NCI-H187 treated with DMSO at 0.1 percent for 48 hours (cell line): ENCODE measurements at places on chromosomes 16 and 17.

- no peak for DNase-seq
Observed at GRCh38 chr16:72210072-72210471, 38.1 kb upstream of the PMFBP1 start.

GRCh38 chr16:63037761-63038396 is 1001.6 kb upstream of the CDH8 start:
- no peak for DNase-seq

DNA sequence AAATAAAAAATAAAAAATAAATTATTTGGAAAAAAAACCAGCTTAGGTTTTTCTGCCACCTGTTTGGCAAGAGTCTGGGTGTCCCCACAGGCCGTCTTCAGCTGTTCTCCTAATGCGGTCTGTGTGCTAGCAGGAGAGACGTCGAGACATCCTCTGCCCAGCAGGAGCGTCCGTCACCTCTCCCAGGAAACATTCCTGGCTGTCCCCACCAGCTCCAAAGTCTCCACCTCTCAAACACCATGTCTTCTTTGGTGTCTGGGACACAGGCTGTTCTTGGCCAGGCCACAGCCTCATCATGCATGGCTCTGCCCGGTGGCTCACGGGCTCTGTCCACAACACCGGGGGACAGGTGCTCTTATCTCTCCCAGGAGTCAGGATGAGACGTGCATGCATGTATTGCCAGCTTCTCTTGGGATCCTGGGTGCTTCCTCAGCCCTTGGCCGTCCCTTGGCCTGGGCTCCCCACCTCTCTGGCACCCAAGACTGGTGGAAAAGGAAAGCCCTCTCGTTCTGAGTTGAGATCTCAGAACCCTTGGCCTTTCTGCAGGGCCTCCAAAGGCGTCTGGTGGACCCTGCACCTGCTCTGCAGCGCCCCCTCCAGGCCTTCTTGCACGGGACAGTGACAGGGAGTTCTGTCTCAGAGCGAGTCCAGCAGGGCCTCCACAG is 84.9 kb upstream of the CBX4 start:
- DNase-seq, result no peak

- DNase-seq, result peak; percentile 42
Observed at GRCh38 chr17:40121181-40122135, at the start of gene MSL1. MSL1 (plus strand) TSS chr17:40121971; CDS start chr17:40122613, 642 bp downstream.

DNA sequence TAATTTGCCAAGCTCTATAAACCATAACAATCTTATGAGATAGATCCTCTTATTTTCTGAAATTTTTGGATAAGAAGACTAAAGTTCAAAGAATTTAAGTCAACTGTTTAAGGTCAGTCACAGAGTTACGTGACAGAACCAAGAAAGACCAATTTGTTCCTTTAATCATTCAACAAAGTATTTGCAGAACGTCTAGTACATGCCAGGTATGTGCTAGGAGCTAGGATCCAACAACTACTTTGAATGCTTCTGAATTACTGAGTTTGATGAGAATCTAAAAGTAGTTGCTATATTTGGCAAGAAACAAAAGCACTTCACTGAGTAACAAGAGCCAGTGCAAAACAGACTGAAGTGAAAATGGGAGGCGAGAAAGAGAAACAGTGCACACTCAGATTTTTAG is 15.0 kb downstream of the GLOD4 start:
- DNase-seq, result no peak

DNA sequence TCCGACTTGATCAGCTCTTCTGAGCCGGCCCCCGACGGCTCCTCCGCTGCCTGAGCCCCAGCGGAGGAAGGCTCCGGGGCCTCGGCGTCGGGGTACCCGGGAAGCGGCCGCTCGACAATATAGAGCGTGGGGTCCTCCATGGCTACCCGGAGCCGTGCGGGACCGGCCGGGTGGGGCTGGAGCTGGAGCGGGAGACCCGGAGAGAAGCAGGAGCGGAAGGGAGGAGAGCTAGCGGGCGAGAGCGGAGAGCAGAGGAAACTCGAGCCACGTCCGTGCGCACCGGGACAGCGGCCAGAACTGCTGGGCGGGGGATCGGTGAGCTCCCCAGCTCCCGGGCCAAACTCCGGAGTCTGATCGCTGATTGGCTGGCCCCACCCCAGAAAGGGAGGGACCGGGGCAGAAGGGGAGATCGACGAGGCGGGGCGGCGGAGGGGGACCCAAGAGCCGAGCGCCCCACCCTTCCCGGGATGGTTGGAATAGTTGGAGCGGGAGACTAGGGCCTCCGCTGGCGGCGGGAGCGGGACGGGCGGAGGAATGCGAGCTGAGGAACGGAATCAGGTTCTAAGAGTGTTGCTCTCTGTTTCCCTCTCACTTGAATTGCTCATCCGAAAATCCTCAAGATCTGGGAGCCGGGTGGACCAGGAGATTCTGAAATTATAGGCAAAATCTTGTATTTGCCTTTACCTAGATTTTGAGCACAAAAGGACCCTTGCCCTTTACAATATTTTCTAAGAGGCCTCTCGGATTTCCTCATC is at the start of gene CAVIN1:
Gene CAVIN1 (minus strand): TSS at position 299 of the 755 bp plus-strand sequence. CDS start 159 bp downstream, at position 140.
- no peak for DNase-seq

GRCh38 chr17:46043606-46044005 is 44.6 kb downstream of the STH start:
- peak; percentile 8 for DNase-seq

GRCh38 chr16:66988197-66988788 is at the start of gene CES4A:
CES4A (plus strand) TSS chr16:66988589; CDS start chr16:66988773, 184 bp downstream.
- no peak for DNase-seq

DNA sequence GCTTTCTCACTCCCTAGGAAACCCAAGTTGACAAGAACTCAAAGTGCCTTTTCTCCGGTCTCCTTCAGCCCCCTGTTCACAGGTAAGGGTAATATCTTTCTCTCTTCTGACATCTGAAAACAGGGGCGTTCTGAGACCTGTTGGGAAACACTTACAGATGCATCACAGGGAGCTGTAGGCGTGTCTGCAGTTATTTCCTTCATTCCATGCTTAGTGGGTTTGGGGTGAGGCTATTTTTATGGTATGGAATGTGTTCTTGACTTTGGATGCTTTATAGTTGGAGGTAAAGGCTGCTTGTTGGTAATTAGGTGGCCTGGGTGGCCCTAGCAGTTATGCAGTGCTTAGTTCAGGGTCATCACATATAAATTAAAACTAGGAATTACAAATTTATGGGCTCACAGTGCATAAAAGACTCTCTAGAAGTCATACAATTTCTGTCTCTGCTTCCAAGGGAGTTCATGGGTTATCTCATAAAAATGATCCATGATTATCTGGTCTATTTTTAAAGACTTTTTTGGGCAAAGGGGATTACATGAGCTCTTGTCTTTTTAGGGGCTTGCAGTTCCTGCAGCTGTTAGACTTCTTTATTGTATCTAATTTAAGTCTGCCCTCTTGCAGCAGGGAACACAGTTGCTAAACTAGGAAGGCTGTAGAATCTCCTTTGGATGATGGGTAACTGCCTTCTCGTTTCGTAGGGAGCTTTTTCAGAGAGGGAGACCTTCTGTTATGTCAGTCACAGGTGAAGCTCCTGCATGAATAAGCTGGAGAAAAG is 10.2 kb downstream of the SOCS7 start:
- DNase-seq, result no peak

DNA sequence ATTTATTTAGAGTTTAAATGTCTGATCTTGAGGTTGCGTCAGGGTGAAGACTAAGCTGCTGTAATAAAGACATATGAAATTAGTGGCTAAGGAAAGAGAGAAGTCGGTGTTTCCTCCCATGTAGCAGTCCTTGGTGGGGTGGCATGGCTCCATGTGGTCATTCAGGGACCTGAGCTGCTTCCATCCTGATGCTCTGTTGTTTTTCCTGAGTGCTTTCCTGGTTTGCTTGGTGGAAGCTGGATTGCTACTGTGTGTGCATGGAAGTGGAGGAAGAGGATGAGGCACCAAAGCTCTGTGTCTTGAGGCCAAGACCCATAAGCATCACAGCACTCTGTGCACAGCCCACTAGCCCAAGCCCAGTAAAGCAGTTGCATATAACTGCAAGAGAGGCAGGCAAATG is 241.8 kb upstream of the CACNG5 start:
- no peak for DNase-seq

DNA sequence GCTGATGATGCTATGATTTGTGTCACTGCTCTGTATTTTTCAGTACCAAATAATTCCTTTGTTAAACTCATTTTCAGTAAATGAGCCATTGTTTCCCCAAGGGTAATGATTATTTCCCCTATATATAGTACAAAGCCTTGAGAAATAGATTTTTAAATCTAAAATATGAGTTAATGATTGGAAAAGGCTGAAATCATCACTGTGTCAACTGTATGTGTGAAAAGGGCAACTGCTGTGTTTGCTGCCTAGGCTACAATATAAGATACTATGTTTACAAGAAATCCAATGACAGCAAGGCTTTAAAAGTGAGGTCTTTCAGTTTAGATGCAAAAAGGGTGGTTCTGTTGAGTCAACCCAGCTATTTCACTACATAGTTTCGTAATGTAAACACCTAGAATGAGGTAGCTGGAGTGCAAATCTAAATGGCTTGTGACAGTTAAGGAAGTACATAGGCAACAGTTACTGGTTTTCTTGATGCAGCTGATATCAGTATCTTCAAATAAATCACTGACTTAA is 15.3 kb downstream of the NLK start:
- no peak for DNase-seq

DNA sequence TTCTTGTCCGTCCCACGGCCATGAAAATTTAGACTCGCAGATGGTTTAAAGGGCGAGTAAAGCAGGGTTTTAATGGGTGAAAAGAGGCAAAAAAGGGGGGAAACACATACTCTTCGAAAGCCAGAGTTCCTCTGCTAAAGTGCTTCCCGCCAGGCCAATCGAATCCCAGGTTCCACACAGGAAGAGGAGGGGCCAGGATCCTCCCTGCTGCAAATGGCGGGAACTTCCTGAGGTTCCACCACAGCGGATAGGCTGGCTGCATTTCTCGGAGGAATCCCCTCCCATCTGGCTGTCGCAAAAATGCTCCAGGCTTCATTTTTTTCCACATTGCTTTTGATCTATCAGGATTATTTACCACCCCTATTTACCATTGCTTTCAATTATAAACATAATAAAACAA is 670.1 kb upstream of the CA10 start:
- no peak for DNase-seq

DNA sequence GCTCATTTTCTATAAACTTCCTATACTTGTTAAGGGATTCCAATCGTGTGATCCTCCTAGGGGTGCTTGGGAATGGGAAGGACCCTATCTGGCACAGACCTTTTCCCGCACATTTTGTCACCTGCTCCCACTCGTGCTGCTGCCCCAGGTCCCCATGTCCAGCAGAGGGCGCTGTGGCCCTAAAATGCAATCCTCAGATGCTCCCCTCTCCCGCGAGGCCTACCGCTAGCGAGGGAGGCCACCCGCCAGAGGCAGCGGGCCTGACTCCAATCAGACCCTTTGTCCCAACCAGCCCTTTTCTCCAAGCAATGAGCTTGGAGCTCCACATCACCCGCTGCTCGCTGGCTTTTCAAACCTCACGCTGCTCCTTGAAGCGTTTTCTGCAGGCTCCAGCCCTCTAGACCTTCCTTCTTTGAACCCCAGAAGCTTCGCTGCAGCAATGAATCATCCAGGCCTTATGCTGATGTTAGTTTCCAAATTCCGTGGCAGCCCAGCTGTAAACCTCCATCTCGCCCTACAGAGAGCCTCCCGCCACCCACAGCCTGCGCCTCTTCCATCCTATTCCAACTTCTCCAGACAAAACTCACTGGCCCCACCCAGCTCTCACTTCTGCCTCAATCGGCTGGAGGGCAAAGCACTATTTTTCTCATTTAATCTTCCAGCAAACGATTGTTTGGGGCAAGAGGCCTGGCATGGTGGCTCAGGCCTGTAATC is 23.6 kb upstream of the FZD2 start:
- DNase-seq, result peak; percentile 9

DNA sequence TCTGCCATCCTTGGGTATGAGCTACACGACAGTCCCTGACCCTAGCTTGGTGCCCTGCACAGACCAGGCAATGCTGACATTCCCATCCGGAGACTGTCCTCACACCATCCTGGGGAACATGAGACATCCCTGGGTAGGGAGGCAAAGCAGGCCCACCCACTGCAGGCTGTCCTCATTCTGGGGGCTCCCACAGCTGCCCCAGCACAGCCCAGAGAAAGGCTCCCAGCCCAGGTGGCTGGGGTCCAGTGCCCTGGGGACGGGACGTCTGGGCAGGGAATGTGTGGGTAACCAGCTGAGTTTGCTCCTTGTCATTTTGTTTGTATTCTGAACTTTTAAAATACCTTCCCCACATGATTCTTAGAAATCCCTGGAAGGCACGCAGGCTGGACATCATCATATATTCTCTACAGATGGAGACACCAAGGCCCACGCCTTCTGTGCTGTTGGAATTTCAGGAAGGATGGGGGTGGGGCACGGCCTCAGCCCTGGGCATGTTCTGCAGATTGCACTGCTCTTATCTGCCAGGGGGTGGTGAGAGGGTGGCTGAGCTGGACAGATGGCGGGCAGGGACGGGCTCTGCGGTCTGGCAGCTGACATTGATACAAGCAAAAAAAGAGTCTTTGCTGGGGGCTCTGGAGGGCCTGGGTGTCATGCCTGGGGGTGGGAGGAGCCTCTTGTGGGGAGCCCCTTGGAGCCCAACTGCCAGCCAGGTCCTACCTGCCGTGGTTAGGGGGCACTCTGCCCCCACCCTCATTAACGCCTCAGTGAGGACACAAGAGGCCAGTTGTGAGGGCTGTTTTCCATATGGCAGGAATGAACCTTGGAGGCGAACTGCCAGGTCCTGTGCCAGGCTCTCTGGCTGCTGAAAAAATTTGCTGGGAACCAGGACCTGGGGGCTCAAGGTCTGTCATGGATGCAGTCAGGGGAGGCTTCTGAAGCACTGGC is 28.4 kb downstream of the LRRC75A start:
- no peak for DNase-seq

- no peak for DNase-seq
Observed at GRCh38 chr17:75271233-75271954, 363 bp upstream of the MIF4GD start.

- no peak for DNase-seq
Observed at GRCh38 chr16:88665148-88665547, 2.3 kb upstream of the MVD start.

- no peak for DNase-seq
Observed at GRCh38 chr16:66512272-66513110, 37.4 kb downstream of the TK2 start.

- DNase-seq, result no peak
Observed at GRCh38 chr17:32493571-32493970, 6.8 kb downstream of the CDK5R1 start.

GRCh38 chr17:68462381-68463210 is 5.3 kb upstream of the WIPI1 start:
- peak; percentile 69 for DNase-seq

- DNase-seq, result no peak
Observed at GRCh38 chr16:56874800-56875199, 9.8 kb downstream of the SLC12A3 start.

DNA sequence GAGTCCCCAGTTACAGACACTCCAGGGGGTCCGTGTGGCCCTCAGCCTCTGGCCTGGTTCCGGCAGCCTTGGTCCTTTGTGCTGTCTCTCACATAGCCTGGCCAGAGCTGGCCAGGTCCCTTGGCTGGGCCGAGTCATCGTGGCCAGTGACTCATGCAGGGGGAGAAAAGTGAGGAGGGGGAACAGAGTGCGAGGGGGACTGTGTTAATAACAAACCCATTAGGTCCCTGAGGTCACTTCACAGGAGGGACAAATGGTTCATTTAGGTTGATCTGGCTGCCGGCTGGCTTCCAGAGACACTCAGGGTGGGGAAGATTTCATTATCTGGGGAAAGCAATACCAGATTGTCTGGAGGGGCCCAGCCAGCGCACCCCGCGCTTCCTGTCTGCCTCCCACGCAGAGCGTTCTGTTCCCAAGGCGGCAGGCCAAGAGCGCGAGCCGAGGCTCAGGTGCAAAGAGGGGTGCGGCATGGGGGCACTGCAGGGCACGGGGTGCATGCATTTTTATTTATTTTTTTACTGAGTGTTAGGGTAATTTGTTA is 223.1 kb downstream of the SEC14L1 start:
- DNase-seq, result no peak

GRCh38 chr17:2418572-2418971 is 17.7 kb upstream of the MNT start:
- DNase-seq, result no peak
